ENCODE measurements at places on chromosomes 7 and 10. TPM values are rescaled to one million over a fixed set of nuclear protein-coding genes. Genes with fewer than 3 reads are reported as not detected.

Gene AP1S1
- 162 TPM for total RNA-seq

Gene TMEM213
- total RNA-seq, result not detected

Gene OSBPL3
- total RNA-seq, result 39.4 TPM

Gene IFIT1B
- not detected for total RNA-seq

Gene LCOR
- 13.0 TPM for total RNA-seq

Gene SLC13A4
- total RNA-seq, result not detected

Gene PALD1
- 0.10 TPM for total RNA-seq

Gene VDAC2
- 164 TPM for total RNA-seq

Gene VIPR2
- total RNA-seq, result not detected

Gene MBLAC1
- total RNA-seq, result 1.6 TPM

Gene ADAM22
- total RNA-seq, result 1.6 TPM

Gene FXYD4
- total RNA-seq, result not detected

Gene PKD2L1
- not detected for total RNA-seq

Gene CD36
- 6.5 TPM for total RNA-seq

Gene TSPAN15
- total RNA-seq, result 23.1 TPM

Gene UPK3BL1
- total RNA-seq, result 6.4 TPM

Gene ANKRD22
- total RNA-seq, result not detected

Gene CUZD1
- total RNA-seq, result 0.48 TPM

Gene AKR1B15
- 2.6 TPM for total RNA-seq

Gene ACTR3C
- total RNA-seq, result 18.1 TPM

Gene WIPF3
- not detected for total RNA-seq

Gene HKDC1
- 3.9 TPM for total RNA-seq

Gene NEURL1
- total RNA-seq, result not detected

Gene ACHE
- total RNA-seq, result not detected

Gene ACADSB
- 4.2 TPM for total RNA-seq

Gene GIMAP5
- not detected for total RNA-seq

Gene LGI1
- total RNA-seq, result not detected

Gene GPER1
- 0.84 TPM for total RNA-seq

Gene OGDHL
- total RNA-seq, result not detected

Gene ZNF503
- total RNA-seq, result 2.2 TPM

Gene CLCN1
- not detected for total RNA-seq

Gene ARMC10
- 49.2 TPM for total RNA-seq

Gene GATA3
- 2.5 TPM for total RNA-seq

Gene SEMA3D
- 2.4 TPM for total RNA-seq

Gene SMURF1
- 15.9 TPM for total RNA-seq

Gene TNS3
- total RNA-seq, result 147 TPM

Gene SORCS1
- total RNA-seq, result under 0.01 TPM

Gene NAT16
- total RNA-seq, result not detected

Gene PARP12
- total RNA-seq, result 23.1 TPM

Gene KNDC1
- total RNA-seq, result not detected

Gene TAS2R41
- not detected for total RNA-seq

Gene BRI3
- 74.1 TPM for total RNA-seq

Gene BTBD16
- total RNA-seq, result not detected

Gene TEX47
- not detected for total RNA-seq

Gene NOS3
- 0.39 TPM for total RNA-seq

Gene KLF14
- total RNA-seq, result under 0.01 TPM

Gene MYOZ1
- total RNA-seq, result not detected

Gene RNF32
- 1.7 TPM for total RNA-seq

Gene GIMAP6
- total RNA-seq, result 0.48 TPM

Gene WEE2
- total RNA-seq, result not detected

Gene HYAL4
- total RNA-seq, result not detected

Gene CFTR
- total RNA-seq, result not detected

Gene IGFBP1
- not detected for total RNA-seq

Gene SP8
- not detected for total RNA-seq

Gene MCM10
- total RNA-seq, result 20.7 TPM
